ENCODE measurements at places on chromosomes 1 and 21.
A peak's percentile ranks its signal among the peaks of the same experiment; 100 is the strongest.

DNA sequence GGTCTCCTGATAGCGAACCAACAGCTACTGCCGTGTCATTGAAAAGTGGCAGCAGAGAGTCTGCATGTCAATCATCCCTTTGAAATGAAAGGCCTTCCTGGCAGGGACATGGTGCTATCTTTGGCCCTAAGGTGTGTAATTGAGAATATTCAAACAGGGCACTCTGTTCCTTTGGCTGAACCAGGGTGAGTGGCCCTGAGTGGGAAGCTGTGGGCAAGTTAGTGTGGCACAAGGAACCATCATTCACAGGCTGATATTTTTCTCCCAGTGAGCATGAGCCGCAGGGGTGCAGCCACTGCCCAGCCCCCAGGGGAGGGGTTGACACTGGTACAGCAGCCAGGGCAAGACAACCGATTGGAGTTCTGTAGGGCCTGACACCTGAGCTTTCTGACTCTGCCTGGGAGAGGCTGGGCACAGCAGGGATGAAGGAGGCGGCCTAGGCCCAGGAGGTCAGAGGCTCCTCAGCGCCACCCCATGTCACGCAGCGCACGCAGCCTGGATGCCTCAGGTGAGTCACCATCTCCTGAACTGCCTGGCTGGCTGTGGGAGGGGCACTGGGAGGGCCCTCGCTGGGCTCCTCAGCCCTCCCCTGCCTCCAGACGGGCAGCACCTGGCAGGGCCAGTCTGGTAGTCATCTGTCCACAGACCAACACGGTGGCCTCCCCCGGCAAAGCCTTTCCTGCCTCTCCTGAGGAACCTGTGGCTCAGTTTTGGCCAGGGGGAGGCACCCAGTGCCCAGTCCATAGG, 13.2 kb downstream of the QSOX1 start:
- DNase-seq = peak; percentile 17

GRCh38 chr21:42079939-42080787, 9.0 kb downstream of the UMODL1 start:
- DNase-seq = no peak

- DNase-seq = no peak
Observed at GRCh38 chr1:58699011-58699762, 675 bp downstream of the MYSM1 start.

DNA sequence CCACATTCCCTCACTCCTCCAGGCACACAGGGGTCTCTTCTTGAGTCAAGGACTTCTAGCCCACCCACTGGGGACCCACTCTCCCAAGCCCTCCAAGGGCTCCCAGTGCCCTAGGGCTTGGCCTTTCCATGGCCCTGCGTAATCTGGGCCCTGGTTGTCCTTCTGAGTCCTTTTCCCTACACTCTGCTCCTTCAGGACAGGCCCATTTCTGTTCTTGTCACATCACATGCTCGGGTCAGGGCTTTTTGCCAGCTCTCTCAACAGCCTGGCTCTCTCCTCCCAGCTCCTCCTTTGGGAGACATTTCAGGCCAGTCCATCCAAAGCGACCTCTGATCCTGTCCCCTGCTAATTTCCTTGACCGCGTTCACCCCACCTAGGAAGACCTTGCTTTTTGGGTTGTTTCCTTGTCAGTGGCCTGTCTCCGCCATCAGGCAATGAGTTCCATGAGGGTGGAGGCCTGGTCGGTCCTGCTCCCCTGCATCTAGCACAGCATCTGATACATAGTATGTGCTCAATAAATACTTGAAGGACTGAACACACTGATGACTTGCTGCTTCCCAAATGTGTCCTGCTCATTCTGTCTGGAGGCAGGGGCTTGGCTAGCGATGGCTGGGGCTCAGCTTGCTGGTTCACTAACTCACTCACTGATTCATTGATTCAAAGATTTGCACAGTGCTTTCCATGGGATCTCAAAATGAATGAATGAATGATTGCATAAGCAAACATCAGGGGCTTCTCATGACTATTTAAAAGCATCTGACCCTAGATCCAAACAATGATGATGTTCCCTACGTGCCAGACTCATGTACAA, 44.8 kb downstream of the DHRS3 start:
- no peak for DNase-seq

GRCh38 chr1:36087233-36088123, 1.2 kb upstream of the ADPRS start:
- no peak for DNase-seq

GRCh38 chr21:41428311-41428710, 2.3 kb downstream of the MX1 start:
- no peak for DNase-seq

- DNase-seq = no peak
Observed at GRCh38 chr1:163013826-163014600, 55.1 kb upstream of the RGS4 start.
